KBM-7 (cell line): ENCODE measurements at places on chromosomes 4 and X.

DNA sequence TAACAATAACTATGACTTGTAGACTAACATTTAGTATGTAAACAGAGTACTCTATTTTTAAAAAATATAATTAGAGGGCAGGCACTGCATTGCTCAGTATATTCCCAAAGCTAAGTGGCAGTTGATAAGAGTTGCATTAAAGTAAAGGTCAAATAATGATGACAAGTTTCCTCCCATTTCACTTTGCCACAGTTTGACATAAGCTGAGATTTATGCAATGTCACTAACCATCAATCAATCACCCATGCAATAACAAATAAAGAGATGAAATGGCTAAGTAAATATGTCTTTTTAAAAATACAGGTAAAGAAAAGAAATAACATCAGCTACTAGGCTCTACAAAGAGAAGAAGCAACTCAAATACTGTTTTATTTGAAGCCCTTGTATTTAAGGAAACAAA is 673.4 kb downstream of the PCDH18 start:
- DNase-seq = no peak

DNA sequence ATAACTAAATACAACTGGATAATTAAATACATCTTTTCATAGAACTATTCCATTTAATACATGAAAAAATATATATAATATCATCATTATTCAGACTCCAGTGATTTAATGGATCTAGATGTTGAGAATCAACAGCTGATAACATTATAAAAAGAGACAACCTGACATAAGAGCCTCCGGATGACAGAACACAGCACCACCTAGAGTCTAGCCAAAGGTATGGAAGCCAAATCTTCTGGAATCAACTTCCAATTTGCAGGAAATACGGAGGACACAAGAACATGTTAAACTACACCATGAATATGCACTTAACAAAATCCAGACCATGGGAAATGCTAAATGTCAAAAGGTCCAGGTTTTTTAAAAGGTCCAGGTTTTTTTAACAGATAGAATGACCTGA is 55.0 kb downstream of the LRBA start:
- DNase-seq = peak; percentile 26

DNA sequence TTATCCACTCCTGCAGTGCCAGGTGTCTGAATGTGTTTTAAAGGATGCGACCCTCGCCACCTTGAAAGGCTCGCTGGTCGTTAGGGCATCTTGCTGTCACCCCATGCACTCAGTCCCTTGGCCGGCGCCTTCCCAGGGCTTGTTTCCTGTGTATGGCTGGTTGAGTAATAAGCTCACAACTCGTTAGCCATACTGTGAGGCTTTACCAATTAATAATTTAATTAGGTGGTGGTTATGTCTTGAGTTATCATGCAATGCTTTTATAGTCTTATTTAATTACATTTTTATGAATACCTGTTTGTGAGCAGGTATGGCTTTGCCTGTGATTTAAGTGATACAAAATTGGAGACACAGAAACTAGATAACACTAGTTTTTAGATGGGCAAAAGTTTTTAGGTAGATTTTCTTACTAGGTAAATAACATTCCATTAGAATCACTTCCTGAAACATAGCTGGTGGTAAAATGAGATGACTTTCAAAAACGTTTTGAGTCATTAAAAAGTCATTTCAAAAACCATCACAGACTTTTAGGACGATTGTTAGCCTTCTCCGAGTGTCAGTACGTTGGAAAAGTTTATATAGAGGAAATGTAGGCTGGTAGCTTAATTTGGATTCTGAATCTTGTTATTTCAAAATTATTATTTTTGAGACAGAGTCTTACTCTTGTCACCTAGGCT is 18.2 kb downstream of the PTTG2 start:
- DNase-seq = no peak

GRCh38 chrX:21944136-21944615 is 3.7 kb downstream of the SMS start:
- no peak for DNase-seq

GRCh38 chrX:41481264-41482109 is 34.3 kb downstream of the NYX start:
- peak; percentile 45 for DNase-seq

- DNase-seq = no peak
Measured at GRCh38 chr4:178784491-178784890, 1342.3 kb upstream of the AGA start.

GRCh38 chr4:61531188-61531587 is 331.1 kb downstream of the ADGRL3 start:
- no peak for DNase-seq

- DNase-seq = no peak
Measured at GRCh38 chr4:22661443-22661842, 31.3 kb upstream of the GBA3 start.

DNA sequence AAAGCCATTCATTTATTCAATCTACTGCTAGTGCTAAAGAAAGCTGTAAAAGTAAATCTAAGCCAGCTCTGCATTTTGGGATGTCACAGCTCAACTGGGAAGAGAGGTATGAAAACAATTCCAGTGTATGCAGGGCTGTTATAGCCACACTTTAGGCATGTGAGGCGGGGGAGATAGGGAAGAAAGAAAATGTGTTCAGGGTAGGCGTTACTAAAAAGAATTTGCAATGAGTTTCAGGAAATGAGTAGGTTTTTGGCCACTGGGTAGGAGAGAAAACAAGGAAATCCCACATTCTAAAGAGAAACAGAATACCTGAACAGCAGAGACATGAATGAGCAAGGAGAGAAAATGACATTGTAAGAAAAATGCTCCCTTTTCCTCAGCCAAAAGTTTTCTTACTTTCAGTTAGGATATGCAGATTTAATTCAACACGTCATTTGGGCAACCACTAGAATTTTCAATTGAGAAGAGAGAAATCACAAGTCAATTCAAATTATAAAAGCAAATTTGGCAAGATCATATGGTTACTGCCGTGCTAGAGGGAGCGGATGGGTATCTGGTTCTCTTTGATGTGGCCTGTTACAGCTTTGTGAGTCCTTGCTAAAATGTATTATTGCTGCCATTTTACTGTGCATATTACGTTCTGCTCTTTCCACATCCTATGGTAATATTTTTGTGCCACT is 226.3 kb downstream of the KCNIP4 start:
- DNase-seq = no peak

GRCh38 chrX:118779581-118779980 is 44.0 kb upstream of the ZCCHC12 start:
- DNase-seq = no peak

DNA sequence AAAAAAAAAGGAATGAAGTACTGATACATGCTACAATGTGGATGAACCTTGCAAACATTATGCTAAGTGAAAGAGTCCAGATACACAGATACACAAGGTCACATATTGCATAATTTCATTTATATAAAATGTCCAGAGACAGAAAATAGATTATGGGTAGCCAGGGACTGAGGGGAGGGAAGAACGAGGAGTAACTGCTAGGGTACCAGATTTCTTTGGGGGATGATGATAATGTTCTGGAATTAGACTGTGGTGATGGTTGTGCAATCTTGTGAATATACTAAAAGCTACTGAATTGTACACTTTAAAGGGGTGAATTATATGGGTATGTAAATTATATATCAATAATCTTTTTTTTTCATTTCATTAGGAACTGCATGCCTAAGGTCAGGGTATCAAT is 20.8 kb upstream of the AP1AR start:
- DNase-seq = no peak

GRCh38 chr4:16826406-16826910 is 72.0 kb downstream of the LDB2 start:
- no peak for DNase-seq

DNA sequence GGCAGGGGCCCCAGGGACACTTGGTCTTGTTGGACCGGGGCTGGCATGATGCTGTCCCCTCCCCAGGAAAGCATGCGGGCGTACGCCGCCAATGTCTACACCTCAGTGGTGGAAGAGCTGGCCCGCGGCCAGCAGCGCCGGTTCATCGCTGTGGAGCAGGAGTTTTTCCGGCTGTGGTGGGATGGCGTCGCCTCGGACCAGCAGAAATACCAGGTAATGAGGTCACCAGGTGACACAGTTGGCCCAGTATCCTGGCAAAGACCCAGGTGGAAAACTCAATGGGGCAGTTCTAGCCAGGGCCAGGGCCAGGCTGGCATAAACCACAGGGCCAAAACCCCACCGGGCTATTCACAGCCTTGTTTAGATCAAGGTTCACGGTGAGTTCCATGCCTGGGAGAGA is 1.5 kb downstream of the MAN2B2 start:
- DNase-seq = no peak

DNA sequence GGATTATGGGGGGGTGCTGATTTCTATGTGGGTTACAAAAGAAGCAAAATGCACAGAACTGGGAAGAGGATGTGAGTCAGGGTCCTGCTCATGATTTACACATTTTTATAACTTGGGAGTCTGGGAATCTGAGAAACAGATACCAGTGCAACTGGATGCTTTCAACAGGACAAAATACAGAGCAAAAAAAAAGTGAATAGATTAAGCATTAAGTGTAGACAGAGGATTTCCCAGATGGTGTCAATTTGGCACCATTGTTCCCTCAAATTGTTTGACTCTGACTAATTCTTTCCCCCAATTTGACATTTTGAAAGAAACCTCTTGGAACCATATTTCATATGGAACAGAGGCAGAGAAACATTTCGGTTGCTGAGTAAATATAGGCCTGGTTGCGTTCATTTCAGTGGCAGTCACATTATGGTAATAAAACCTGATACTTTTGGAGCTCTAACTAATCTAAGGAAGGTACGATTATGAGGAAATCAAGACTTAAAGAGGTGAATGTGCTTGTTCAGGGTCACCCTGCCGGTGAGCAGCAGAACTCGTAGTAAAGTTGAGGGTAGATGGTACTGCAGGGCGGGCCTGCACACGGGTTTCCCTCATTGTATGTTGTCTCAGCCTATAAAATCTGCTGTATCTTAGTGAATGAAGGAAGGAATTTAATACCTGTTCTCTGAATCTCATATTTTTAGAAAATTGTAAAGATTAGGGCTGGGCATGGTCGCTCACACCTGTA is 18.7 kb upstream of the CDKL5 start:
- no peak for DNase-seq

DNA sequence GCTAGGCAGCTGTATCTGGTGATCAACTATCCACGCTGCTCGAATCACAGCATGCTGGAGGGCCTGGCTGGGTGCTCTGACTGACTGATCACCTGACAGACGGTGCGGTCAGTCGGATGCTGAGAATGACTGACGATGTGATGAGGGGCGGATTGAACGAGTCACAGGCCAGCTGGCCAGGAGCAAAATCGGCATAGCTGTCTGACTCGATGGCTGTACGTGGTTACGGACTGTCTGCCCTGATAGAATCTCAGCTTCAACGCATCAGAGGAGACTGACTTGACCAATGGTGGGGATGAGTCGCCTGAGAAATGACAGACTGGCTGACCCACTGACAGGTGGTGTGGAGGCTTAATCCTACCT is 1.0 kb upstream of the SUV39H1 start:
- no peak for DNase-seq

- DNase-seq = no peak
Measured at GRCh38 chrX:40278340-40279090, 180.8 kb upstream of the BCOR start.

- DNase-seq = no peak
Measured at GRCh38 chrX:40719731-40720130, 15.6 kb downstream of the MED14 start.

DNA sequence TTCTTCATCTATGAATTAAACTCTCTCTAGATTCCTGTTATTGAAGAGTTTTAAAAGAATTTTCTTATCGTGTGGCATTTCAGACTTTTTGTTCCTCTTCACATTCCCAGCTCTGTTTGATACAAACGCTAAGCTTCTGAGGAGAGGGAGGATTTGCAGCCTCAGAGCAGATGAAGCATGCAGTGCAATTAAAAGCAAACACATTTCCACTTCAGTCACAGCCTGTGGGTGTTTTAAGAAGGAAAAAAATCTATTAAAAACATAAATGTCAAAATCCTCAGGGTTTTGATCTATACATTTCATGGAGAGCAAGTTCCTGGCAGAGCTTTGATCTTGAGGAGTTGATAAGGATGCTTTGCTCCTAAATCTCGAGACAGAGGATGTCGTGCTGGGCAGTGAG is 442.4 kb upstream of the BOD1L1 start:
- DNase-seq = no peak

GRCh38 chr4:15163284-15163645 is 161.0 kb downstream of the CPEB2 start:
- DNase-seq = no peak

DNA sequence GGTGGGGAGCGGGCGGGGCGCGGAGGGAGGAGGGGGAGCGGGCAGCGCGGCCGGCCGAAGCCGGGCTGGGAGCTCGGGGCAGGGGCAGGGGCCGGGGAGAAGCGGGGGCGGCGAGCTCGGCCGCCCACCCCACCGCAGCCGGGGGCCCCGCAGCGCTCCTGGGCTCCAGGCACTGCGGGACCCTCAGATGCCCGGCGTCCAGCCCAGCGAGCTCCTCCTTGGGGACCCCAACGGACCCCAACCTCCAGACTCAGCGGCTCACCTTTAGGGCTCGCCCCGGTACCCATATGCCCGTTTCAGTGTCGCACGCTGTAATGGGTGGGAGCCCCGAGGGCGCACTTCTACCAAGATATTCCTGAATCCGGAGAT is 357 bp upstream of the ADGRG2 start:
- DNase-seq = no peak

DNA sequence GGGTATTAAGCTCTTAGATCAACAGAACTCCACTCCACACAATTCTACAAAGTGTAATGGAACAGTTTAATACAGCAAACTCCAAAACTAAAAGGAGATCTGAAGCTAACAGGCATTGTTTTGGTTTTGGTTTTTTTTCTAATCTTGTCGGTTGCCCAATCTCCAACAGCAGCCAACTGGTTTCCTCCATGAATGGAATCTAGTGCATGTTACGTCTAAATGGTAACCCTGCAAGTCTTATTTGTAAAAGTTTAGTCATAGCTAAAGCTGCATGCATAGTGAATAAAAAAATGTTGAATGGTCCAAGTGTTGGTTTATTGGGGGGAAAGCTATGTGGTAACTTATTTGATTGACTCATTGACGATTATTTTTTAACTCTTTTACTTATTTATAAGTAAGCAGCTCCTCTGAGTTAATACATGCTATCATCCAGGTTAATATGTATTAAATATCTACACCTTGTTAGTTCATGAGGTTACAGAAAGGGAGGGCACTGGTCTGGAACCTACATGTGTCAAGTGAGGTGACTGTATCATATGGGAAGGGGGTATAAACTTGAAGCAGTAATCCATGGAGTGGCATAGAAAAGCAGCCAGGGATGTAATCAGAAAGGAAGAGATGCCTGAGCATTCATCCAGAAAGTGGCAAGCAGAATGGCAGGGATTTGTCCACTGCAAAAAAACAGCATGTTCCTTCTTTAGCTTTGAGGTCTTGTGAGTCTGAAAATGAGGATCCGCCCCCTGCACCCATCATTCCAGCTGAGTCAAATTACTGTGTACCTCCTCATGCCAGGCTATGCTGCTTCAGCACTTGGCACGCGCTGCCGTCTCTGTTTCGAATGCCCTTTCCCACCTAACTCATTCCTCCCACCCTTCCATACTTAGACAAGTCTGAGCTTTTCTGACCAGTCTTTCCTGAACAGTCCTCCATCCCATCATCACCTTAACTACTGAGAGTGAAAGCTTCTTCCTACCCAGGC is 81.7 kb downstream of the PDGFC start:
- no peak for DNase-seq

- peak; percentile 15 for DNase-seq
Measured at GRCh38 chrX:119226446-119226845, 9.6 kb upstream of the PGRMC1 start.

GRCh38 chr4:2406920-2407319 is 11.5 kb downstream of the ZFYVE28 start:
- DNase-seq = no peak

- DNase-seq = no peak
Measured at GRCh38 chr4:4519297-4519894, 22.5 kb downstream of the STX18 start.
